ENCODE measurements at places on chromosomes 1 and 21.

DNA sequence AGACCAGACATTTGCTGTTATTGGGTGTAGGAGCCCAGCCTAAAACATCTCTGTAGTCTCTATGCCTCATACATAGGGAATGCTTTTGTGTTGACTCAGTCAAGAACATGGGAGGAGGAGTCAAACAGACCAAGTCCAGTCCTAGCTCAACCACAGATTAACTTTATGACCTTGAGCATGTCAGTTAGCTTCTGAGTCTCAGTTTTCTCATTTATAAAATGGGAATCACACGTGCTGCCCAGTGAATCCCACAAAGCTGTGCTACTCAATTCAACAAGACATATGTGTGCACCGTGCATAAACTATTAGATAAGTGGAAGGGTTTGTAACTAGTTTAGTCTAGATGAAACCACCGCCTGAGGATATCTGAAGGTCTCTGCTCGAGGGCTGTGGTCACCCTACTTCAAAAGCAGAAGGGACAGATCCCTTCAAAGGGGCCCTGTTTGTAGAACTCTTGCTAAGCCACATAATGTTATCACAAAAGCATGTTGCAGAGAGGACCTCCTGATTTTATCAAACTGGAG lies 109.5 kb upstream of the NFIA start:
- no peak for DNase-seq

- DNase-seq, result no peak
These were observed 1.9 kb downstream of the CADM3 start for GRCh38 chr1:159173320-159173719.

DNA sequence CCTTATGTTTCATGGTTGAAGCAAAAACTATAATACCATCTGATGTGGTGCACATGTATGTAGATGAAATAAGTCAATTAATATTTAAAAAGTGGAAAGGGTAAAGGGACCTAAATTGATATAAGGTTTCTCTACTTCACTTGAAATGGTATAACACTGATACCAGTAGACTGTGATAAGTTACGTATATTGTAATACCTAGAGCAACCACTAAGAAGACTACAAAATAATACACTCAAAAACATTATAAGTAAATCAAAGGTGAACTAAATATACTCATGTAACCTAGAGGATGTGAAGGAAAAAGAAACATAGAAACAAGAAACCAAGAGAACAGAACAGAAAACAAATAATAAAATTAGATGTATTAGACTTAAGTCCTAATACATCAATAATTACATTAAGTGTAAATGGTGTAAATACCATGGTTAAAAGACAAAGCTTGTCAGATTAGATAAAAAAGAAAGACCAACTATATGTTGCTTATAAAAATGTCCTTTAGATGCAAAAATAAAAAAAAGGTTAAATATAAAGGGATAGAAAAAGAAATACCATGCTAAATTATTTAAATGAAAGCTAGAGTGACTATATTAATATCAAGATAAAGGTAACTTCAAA lies 118.8 kb downstream of the LRRC7 start:
- DNase-seq, result no peak

- DNase-seq, result no peak
These were observed 33.1 kb upstream of the DIP2A start for GRCh38 chr21:46425571-46425970.

GRCh38 chr1:220380885-220381284 lies 108.6 kb upstream of the RAB3GAP2 start:
- DNase-seq, result no peak

DNA sequence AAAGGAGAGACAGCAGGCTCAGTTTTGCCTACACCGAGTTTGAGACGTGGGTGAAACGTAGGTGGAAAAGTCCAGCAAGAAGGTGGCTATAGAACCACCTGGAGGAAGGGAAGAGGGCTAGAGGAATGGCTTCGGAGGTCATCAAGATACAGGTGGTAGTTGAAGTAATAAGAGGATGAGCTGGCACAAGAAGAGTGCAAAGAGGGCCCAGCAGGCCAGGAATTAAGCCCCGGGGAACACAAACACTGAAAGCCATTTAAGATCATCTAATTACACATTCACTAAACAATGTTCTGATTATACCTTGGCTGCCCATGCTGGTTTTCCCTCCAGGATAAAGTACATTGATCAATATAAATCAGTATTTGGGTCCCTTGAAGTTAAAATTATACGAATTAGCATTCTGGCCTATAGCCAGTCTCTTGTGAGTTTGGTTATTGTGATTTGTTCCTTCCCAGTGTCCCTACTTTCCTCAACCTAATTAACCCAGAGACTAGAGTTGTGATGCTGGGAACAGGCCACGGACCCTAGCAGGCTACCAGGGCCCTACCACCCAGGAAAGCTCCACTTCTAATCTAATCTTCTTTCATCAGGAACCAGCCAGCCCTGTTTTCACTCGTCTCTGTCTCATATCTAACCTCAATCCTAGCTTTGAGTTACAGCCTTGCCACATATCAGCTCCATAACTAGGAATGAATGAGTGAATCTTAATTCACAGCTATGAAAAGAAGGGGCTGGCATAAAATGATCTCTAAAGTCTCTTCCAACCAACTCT lies 26.4 kb upstream of the PPP1R15B start:
- DNase-seq, result no peak

DNA sequence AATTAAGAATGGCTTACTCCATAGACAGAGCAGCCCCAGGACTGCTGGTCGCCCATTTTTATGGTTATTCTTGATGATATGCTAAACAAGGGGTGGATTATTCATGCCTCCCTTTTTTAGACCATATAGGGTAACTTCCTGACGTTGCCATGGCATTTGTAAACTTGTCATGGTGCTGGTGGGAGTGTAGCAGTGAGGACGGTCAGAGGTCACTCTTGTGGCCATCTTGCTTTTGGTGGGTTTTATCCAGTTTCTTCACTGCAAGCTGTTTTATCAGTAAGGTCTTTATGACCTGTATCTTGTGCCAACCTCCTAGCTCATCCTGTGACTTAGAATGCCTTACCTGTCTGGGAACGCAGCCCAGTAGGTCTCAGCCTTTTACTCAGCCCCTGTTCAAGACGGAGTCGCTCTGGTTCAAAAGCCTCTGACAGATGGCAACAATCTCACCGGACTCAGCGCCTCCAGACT lies 5.2 kb upstream of the AGPAT3 start:
- no peak for DNase-seq

- no peak for DNase-seq
These were observed 9.7 kb upstream of the GATAD2B start for GRCh38 chr1:153932156-153933131.

DNA sequence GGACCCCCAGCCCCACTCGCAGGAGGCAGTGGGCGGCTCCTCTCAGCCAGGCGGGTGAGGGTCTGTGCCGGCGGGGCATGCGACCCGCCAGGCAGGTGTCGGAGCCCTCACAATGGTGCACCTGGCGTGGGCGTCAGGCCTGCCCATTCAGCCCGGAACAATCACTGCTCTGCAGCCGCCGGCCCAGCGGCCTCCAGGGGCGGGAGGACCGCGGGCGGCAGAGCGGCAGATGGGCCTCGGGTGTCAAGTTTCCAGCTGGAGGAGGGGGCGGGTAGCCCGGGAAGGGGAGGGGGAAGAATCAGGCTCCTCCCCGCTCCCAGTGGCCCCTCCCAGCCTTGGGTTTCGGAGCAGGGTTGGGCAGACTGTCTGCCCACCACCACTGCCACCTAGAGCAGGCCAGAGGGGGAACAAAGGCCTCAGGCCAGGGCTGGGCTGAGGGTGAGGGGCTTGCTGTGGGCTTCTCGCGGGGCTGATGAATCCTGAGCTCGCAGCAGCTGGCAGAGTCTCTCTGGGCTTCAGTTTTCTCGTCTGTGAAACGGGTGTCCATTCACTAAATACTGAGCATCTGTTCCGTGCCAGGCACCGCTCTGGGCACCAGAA lies 39.5 kb upstream of the CASZ1 start:
- DNase-seq, result peak; percentile 74

- no peak for DNase-seq
These were observed 16.5 kb upstream of the LHX4 start for GRCh38 chr1:180213401-180214170.

DNA sequence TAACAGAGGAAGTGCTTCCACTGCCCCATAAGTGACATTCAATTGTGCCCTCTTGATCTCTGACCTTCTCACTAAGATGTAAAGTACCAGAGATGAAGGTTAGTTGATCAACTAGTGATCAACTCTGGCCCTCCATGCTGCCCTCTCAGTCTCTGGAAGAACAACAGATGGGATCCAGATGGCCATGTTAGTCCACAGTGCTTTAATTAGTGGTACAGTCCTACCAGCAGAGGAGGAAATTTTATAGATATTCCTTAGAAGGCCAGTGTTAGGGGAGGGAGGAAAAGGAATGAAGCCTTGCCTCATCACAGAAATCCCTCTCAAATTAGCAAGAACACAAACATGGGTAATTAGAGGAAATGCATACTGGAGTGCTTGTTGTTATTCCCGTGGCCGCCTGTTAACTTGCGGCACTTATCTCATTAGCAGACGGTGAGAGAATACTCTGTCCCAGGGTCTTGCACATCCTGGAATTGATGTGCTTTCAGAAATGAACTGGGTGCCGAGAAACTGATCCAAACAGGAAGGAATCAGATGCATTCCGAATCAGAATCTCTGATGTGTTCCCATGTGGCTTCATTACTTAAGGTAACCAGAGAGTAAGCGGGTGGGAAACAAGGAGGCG lies 91.1 kb upstream of the RGS4 start:
- no peak for DNase-seq

DNA sequence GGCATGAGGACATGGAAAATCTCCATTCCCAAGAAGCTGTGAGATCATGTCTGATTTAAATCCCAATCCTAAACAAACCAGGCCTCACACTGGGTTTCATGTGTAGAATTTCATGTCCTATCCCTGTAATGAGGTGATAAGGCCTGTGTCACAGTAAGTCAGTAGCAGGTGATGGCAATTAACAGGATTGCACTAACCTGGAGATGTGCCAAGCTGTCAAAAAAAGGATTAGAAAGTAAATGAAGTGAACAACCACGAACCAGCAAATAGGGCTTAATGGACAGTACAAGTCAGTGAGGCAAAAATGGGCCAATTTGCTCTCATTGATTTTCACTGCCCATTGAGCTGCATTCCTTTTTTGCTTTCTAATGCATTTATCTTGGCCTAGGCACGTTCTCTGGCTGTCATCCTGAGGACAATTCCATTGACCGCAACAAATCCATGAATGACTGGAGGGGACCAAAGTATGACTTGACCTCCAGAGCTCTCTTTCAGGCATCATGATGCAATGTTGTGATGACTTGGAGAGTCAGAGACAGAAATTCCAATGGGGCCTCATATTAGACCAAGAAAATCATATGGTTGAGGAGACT lies 673.6 kb upstream of the ADGRL2 start:
- DNase-seq, result peak; percentile 82

- no peak for DNase-seq
These were observed 3.6 kb upstream of the RSPH1 start for GRCh38 chr21:42499444-42500112.

All from NCI-H774 (cell line).